A172 (cell line): ENCODE measurements at places on chromosomes 3 and 15. TPM values are rescaled to one million over a fixed set of nuclear protein-coding genes. Genes with fewer than 3 reads are reported as not detected.

The FAN1 gene
- 17.7 and 21.9 TPM in 2 replicates for total RNA-seq

The CDC25A gene
- 21.1 and 33.6 TPM in 2 replicates for total RNA-seq

The EEF1AKMT4 gene
- 7.8 and 8.2 TPM in 2 replicates for total RNA-seq

The PLS1 gene
- 6.6 and 7.0 TPM in 2 replicates for total RNA-seq

The GOLGA8B gene
- total RNA-seq, result 13.6 and 18.7 TPM in 2 replicates

The ANKRD63 gene
- total RNA-seq, result not detected in 2 replicates

The FGF12 gene
- total RNA-seq, result 4.3 and 4.9 TPM in 2 replicates

The PDCD7 gene
- total RNA-seq, result 18.2 and 18.7 TPM in 2 replicates

The DUOXA2 gene
- total RNA-seq, result not detected in 2 replicates

The MTHFS gene
- total RNA-seq, result 23.3 and 31.8 TPM in 2 replicates

The LYSMD2 gene
- total RNA-seq, result 25.9 and 27.3 TPM in 2 replicates

The TMIE gene
- 0.12 TPM in 1 of 2 replicates, not detected in the other for total RNA-seq

The IMPG2 gene
- 0.17 TPM in 1 of 2 replicates, not detected in the other for total RNA-seq

The KNG1 gene
- not detected in 2 replicates for total RNA-seq

The DNAJA4 gene
- total RNA-seq, result not detected in 2 replicates

The CPEB1 gene
- 10.8 and 11.3 TPM in 2 replicates for total RNA-seq

The ATP13A5 gene
- not detected in 2 replicates for total RNA-seq

The CEMIP gene
- total RNA-seq, result 7.3 and 18.1 TPM in 2 replicates

The TIMP4 gene
- 6.1 and 8.6 TPM in 2 replicates for total RNA-seq

The CCDC191 gene
- total RNA-seq, result 5.6 and 7.0 TPM in 2 replicates

The ACKR2 gene
- not detected in 2 replicates for total RNA-seq

The ALPK3 gene
- total RNA-seq, result 0.10 and 0.12 TPM in 2 replicates

The PROS1 gene
- 58.8 and 73.0 TPM in 2 replicates for total RNA-seq

The ZNF80 gene
- not detected in 2 replicates for total RNA-seq

The GOLGA8R gene
- total RNA-seq, result 0.43 and 1.8 TPM in 2 replicates

The DOCK3 gene
- 1.4 TPM in 2 replicates for total RNA-seq

The SNRPN gene
- total RNA-seq, result 61.3 and 73.6 TPM in 2 replicates

The CAMK1 gene
- total RNA-seq, result 78.3 and 82.6 TPM in 2 replicates
